ENCODE measurements at places on chromosomes 2 and 18. TPM values are rescaled to one million over a fixed set of nuclear protein-coding genes. Genes with fewer than 3 reads are reported as not detected.

Gene ASB18
- not detected for total RNA-seq

Gene CLHC1
- 12.3 TPM for total RNA-seq

Gene RIT2
- not detected for total RNA-seq

Gene ABCB11
- total RNA-seq = not detected

Gene COL3A1
- total RNA-seq = not detected

DNA sequence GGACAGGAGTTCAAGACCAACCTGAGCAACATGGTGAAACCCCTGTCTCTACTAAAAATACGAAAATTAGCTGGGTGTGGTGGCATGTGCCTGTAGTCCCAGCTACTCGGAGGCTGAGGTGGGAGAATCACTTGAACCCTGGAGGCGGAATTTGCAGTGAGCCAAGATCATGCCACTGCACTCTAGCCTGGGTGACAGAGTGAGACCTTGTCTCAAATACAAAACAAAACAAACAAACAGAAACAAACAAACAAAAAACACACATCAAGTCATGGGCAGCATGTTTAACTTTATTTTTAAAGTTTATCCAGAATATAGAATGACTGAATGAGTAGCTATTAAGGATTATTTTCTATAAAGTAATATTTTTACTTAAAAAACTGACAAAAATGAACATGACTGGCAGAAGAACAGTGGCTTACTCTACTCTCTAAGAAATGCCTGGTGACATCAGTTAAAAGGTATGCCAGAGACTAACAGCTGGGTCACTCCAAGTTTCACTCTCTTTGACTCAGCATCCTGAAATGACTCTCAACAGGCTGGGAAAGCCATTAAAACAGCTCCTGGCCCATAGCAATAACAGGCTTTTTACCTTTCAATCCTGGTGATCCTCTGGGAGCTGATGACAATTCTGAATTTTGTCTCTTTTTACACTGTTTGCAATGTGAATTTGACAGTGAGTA lies 281.6 kb upstream of the STON1 start:
- peak; percentile 24 for DNase-seq

DNA sequence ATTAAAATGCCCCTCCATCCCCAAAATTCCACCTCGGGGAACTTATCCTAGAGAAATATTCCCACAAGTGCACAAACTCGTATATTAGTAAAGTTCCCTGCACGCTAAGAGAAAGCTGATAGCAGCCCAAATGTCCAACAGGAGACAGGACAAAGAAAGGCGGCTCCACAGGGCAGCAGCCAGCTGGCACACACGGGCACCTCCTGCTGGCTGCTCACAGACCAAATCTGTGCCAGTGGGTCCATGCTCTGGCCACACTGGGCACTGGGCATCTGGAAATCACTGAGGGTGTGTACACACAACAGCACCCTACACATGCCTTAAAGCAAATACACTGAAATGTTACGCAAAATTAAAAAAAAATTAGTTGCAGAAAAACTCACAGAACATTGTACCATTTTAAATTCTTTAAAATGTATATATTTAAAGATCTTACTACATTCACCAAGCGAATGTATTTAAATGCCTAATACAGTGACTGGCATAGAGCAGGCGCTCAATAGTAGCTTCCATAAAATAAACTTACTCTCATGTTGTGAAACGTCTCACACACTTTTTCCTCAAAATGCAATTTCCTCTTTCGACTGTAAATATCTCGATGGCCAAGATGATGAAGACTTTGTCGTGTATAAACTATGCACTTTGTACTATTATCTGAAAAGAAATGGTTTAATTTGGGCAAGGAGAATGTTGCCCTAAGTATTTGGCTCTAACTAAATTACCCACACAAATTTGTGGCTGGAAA lies 19.4 kb downstream of the ZNF516 start:
- no peak for DNase-seq

DNA sequence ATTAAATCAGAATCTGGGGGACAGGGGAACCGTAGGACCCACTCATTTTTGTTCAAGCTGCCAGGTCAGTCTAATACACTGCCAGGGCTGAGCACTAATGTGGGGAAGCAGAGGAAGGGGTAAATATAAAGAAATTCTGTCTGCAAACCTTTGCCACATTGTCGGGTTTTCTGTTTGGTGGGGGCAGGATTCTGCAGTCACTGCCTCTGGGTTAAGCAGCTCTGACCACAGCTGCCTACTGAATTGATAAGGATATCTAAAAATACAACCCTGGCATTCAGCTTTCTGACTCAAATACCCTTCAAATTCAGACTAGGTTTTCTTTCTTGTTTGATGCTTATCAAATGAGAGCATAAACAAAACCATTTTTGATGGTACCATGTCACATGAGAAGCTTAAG lies 6.0 kb downstream of the DNER start:
- no peak for DNase-seq

DNA sequence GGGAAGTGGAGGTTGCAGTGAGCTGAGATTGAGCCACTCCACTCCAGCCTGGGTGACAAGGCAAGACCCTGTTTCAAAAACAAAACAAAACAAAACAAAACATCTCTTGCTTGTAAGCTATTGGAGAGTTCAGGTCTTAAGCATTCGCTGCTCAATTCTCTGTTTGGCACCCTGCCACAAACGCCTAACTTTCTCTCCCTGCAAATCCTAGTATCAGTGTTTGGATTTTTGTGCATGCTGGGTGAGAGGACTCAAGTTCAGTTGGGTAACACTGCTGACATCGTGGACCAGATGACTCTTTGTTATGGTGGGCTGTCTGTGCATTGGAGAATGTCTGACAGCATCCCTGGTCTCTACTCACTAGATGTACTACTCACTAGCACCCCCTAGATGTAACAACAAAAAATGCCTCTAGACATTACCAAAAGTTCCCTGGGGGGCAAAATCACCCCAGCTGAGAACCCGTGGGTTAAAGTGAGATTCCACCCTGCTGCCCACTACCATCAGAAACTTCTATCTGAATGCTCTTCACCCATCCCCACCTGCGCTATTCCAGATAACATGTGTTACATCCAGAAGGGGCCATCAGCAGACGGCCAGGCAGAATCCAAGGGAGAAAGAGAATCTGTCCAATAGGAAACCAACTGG lies 50.9 kb downstream of the CACNB4 start:
- DNase-seq = no peak

DNA sequence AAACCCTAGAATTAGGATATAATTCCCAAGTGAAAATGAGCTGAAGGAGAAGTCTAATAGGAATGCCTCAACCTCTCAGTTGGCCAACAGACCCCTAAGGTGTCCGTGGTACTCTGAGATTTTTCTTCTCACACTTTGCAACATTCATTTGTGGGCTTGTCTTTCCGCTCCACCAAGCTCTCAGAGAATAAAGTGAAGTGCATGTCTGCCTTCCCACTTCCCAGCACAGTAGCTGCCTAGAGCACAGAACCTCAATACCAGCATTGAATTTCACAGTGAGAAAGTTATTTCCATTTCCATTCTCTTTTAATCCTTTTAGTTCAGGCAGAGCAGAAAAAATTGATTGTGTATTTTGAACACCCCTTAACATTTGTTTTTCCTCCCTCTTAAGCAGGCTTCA lies 451.8 kb downstream of the TGIF1 start:
- DNase-seq = no peak

GRCh38 chr2:45072064-45072861 lies 63.0 kb upstream of the SIX2 start:
- no peak for DNase-seq

- DNase-seq = no peak
Observed at GRCh38 chr2:101348883-101349282, 38.4 kb downstream of the CREG2 start.

DNA sequence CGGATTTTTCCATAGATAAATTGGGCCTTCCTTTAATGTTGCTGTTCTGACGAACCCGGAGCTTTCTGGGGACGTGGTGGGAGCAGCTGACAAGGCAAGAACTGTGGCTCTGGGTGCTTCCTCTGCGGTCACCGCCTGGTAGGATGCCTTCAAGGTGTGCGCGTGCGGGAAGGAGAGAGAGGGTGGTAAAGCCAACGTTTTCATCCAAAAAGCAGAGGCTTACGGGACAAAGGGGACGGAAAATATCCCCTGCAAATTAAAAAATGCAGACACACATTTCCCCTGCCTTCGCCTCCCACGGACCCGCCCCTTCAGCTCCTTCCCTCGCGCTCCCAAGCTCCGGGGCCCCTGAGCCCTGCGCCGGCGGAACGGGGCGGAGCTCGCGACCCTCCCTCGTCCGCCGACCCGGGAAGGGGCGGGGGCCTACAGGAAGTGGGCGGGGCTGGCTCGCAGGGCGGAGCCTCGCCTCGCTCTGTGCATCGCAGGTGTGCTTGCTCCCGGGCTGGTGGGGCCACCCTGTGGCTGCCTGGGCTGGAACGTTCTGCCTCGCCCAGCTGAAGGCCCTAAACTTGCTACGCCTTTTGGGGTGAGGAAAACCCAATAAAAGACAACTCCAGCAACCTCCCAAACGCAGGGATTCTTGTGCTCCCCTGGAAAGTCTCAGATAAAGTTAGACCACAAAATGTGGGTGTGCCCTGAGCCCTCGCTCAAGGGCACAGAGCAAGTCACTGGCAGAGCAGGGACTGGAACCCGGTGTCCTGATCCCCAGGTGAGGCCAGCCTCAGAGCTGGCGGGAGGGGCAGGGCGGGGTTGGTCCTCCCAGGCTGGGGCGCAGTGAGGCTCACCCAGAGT lies 25.4 kb upstream of the SLC66A3 start:
- peak; percentile 89 for DNase-seq

GRCh38 chr2:24181849-24182248 lies 7.0 kb downstream of the FAM228A start:
- no peak for DNase-seq

- peak; percentile 52 for DNase-seq
Observed at GRCh38 chr2:111100765-111101162, 19.9 kb upstream of the BCL2L11 start.

DNA sequence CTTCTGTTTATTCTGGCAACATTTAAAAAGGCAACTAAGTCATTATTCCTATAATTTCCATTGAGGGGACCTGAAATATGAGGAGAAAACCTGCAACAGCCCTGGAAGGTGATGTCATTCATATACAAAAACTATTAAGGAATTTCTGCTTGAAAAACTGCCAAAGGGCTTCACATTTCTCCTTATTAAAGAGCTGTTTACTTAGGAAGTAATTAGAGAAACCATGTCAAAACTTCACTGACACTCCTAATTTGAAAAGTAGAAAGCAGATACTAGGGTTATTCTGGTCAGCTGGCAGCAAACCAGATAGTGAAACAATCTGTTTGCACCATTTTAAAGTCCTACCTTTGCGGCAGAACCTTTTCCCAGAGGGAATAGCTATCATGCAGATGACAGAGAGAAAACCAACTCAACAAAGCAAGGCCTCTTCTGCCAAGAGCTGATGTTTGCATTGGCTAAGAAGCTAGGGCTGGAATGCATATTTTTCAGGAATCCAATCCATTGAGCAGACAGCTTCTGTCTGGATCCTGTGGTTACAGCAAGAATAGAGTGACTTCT lies 592.2 kb upstream of the SYT4 start:
- DNase-seq = no peak
